ENCODE measurements at places on chromosomes 2 and 18. TPM values are rescaled to one million over a fixed set of nuclear protein-coding genes. Genes with fewer than 3 reads are reported as not detected.

LANCL1 gene
- 19.6 TPM for polyA plus RNA-seq

IL36A gene
- polyA plus RNA-seq, result not detected

SCN2A gene
- not detected for polyA plus RNA-seq

PFN4 gene
- polyA plus RNA-seq, result 0.27 TPM

EXOC6B gene
- 10.8 TPM for polyA plus RNA-seq

ATP9B gene
- polyA plus RNA-seq, result 19.3 TPM

CYRIA gene
- 9.3 TPM for polyA plus RNA-seq

RBM45 gene
- 5.5 TPM for polyA plus RNA-seq

MYO1B gene
- polyA plus RNA-seq, result 6.4 TPM

CKAP2L gene
- 3.4 TPM for polyA plus RNA-seq

GREB1 gene
- 0.19 TPM for polyA plus RNA-seq

GTF2A1L gene
- 0.46 TPM for polyA plus RNA-seq

SCYGR1 gene
- polyA plus RNA-seq, result not detected

ABCB11 gene
- 0.16 TPM for polyA plus RNA-seq

C2orf66 gene
- 0.54 TPM for polyA plus RNA-seq

Measured in endothelial cell of umbilical vein (primary cell).